ENCODE measurements at places on chromosomes 6 and 20. TPM values are rescaled to one million over a fixed set of nuclear protein-coding genes. Genes with fewer than 3 reads are reported as not detected.

The HLA-DRB1 gene
- 14.3 TPM for total RNA-seq

DNA sequence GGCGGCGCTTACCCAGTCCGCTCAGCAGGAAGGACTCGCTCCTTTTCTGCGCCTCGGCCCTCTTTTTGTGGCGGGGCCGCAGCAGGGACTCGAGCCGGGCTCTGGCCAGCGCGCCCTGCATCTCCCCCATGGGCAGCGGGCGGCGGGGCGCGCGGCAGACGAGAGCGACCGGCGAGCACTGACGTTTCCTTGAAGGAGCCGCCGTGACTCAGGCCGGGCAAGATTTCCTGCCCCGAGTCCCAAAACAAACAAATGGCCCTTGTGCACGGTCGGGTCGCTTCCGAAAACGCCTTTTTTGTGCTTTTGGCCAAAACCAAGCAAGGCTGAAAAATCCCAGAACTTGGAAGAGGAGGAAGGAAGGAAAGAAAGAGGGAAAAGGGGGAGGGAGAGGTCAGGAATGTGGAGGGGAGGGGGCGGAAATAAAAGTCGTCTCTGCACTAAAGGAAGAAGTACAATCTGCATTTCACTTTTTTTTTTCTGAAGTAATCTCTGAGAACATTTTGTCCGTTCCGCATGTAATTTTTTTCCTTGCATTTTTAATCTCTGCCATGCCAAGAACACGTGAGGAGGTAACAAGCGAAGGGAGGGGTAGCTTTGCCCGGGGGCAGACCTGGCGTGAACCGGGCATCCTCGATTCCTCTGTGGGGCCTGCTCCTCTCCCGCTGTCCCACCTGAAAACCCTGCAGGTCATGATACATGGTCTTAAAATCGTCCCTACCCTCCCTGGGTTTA is 123.3 kb upstream of the SLC2A12 start:
- DNase-seq: peak; percentile 63

The KHDC3L gene
- not detected for total RNA-seq

DNA sequence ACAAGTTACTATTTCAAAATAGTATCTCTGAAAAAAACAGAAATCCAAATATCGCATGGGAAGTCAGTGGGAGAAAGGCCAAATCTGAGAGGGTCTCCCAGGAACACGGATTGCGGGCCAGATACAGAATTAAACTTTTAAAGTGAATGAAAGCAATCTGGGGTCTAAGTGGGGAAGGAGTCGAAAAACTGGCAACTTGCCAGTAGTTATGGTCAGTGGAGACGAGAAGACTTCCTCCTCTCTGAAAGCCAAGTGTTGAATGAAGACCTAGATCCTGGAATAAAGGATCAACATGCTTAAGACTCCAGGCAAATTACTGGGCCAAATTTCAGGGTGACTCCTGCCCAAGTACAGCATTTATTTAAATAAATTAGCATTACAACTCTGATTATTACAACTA is 123.6 kb downstream of the BFSP1 start:
- DNase-seq: no peak

- no peak for DNase-seq
Observed at GRCh38 chr6:4240148-4240547, 104.8 kb upstream of the ECI2 start.

DNA sequence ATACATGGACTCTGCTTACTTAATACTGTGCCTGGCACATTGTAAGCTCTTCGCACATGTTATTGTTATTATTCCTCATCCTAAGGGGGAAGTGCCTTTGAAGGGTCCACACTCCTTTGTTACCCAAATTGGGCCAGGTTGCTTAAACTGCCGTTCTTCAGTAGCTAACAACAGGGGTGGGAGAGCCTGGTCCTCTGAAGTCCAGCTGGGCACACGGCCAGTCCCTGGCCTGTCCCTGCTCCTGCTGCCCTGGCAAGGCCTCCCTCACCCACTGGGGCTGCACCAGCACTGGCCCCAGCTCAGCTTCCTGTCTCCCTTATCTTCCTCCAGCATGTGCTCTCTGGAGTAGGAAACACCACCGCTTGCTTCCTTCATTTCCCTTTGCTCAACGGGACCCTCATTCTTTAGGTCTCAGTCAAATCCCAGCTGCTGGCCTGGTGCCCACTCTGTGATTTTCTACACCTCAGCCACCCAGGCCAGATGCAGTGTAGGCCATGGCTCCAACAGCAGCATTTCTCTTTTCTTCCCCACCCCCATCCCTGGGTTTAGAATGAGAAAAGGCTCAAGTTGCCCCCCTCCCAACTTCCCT is 5.5 kb upstream of the PROCR start:
- no peak for DNase-seq

- no peak for DNase-seq
Observed at GRCh38 chr6:90048206-90048967, 154.1 kb downstream of the GJA10 start.

GRCh38 chr20:36717657-36718056 is 28.2 kb downstream of the NDRG3 start:
- DNase-seq: peak; percentile 8

DNA sequence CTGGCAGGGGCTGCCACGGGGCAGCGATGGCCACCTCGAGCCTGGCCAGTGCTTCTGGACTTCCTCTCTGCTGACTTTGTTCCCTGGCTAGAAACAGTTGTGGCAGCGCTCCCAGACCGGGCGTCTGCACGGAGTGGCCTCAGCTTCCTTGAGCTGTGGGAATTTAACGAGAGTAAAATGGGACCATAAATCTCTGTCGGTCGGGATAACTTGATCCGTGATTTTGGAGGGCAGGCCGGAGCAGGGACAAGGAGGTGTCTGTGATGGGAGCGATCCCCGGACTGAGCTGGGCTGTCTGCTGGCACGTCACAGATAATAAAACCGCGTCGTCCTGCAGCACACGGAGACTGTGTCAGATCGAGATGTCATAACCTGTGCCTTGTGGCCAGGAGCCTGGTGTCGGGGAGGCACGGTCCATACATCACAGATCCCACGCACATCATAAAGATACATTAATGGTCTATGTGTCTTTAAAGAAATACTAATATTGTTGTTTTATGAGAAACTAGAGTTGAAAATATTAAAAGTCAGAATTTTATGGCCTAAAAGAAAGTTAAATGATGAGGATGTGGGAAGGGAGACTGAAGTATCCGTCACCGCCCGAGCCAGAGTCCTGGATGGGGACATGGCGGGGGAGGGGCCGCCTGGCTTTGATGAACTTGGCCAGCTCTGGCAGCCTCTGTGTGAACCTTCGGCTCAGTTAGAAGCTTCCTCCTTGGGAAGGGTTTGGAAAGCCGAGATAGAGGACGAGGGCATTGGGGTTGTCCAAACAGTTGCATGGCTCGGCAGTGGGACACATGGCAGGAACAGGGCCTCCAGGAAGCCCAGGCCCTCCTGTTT is 6.5 kb upstream of the RBBP8NL start:
- DNase-seq: peak; percentile 53

GRCh38 chr20:57653910-57654309 is 33.7 kb upstream of the ZBP1 start:
- no peak for DNase-seq

DNA sequence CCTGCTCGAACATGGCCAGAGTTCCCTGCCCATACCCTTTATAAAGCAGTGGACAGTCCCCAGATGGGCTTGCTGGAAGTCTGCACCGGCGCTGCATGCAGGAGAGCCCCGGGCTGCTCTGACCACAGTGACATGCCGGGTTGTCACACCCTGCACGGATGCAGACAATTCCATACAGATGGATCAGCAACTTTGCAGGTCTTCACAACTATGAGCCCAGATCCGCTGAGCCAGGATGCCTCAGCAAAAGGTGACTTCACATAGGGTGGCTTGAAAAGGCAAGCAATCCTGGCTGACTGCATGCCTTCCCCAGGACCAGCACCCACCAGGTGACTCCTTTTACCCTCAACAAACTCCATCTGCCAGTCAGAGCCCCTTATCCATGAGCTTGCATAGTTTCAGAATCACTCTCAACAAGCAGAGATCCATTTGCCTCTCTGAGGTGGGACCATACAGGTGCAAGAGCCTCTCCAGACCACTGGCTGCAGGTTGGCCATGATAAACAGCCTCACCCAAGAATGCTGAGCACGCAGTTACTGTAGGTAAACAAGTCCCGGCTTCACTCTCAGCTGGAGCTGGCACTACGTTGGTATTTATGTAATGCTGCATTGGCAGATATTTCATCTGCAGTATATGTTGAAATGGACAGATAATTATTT is 183.0 kb upstream of the QKI start:
- DNase-seq: no peak

- DNase-seq: no peak
Observed at GRCh38 chr6:90478278-90478677, 108.6 kb downstream of the MAP3K7 start.

DNA sequence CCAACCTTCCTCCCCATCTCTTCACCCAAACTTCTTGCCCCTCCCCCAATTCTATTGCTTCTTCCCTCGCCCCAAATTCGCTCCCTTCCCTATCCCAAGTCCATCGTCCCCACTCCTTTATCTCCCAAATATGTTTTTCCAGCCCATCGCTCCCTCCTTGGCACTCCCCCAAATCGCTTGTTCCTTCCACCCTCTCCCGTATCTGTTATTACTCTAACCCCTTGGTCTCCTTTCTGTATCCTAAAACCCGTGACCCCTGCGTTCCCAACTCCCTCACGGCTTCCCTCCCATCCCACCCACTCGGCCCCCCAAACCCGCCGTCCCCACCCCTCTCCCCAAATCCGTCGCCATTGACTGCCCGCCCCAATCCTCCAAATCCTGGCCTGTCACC is 584 bp downstream of the MTCH1 start:
- no peak for DNase-seq

- no peak for DNase-seq
Observed at GRCh38 chr20:9506964-9507369, 7.4 kb upstream of the LAMP5 start.

DNA sequence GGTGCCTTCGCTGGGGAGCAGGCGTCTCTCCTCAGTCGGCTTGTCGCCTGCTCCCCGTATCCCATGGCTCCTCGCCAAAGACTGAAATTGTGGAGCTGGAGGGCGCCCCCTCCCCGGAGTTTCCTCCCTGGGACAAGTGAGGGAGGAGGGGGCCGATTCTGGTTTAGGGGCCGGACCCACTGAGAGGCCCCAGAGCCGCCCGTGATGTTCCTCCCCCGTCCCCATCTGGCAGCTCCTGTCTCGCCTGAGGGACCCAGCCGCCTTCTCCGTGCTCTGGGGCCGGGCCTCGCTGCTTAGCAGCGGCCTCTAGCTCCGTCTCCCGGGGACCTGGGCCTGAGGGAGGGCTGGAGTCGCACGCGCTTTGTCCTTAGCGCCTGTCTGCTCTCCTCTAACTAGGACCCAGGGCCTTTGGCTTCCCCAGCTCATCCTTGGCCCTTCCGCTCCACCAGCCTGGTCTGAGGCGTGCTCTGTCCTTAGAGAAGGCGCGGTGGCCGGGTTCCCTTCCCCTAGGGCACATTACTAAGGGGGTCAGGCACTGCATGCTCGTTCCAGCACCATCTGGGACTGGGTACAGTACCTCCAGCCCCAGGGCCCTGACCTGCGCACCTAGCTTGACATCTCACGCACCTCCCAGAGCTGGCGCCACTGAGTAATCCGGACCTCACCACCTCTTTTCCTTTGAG is 29.7 kb downstream of the SLC12A5 start:
- no peak for DNase-seq

- DNase-seq: no peak
Observed at GRCh38 chr6:894274-894673, 201.3 kb upstream of the EXOC2 start.

The ADGRG6 gene
- 15.7 TPM for total RNA-seq

GRCh38 chr6:43367245-43367984 is 2.0 kb downstream of the ZNF318 start:
- no peak for DNase-seq

The FUT9 gene
- total RNA-seq: not detected

- no peak for DNase-seq
Observed at GRCh38 chr6:136786658-136787057, 5.6 kb downstream of the MAP3K5 start.

DNA sequence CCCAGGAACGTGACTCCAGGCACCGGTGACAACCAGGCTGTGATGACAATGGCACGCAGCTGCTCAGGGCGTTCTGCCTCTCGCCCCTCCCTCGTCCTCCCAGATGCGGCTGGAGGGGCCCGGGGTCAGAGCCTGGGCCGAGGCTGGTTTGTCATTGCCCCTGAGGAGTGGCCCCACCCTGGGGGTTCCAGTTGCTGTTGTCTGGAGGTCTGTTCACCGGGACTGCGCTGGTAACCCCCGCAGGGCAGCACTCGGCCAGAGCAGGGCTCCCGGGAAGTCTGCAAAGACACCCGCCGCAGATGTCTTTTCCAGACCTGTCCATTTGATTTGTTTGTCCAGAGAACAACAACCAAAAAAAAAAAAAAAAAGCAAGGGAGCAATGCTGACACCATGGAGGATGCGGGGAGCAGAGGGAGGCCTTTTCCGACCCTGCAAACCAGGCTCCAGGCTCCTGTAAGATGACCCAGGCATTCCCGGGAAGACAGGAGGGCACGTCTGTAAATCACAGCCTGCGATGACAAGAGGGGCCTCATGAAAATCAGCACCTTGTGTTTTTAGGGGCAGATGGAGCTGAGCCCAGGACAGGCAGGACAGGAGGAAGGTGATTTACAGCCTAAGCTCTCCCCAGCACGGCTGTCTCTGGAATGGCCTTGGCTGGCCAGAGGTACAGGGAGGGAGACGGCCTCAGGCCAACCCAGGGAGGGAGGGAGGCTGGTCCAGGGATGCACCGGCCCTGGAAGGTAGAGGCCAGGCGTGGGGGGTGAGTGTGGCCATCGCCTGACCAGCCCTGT is 189.3 kb downstream of the ERMARD start:
- no peak for DNase-seq

The FKBP5 gene
- 273 TPM for total RNA-seq

GRCh38 chr20:17956099-17956685 is 12.4 kb downstream of the SNX5 start:
- DNase-seq: no peak

DNA sequence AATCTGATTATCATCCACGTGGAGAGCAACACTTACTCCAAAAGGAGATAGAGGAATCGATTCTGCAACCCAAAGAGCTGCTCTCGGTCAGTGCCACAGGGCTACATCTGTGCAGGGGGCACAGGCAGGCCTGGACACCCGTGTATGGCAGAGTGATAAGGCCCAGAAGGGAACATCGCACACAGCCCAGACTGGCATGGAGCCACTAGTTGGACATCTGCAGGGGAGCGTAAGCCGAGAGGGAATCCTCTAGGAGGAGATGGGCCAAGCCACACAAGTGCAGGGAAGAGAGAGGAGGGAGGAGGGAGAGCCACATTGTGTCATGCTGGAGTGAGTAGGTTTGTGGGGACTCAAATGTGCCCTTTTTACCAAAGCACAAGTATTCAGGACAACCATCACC is 50.4 kb upstream of the ENTPD6 start:
- no peak for DNase-seq

DNA sequence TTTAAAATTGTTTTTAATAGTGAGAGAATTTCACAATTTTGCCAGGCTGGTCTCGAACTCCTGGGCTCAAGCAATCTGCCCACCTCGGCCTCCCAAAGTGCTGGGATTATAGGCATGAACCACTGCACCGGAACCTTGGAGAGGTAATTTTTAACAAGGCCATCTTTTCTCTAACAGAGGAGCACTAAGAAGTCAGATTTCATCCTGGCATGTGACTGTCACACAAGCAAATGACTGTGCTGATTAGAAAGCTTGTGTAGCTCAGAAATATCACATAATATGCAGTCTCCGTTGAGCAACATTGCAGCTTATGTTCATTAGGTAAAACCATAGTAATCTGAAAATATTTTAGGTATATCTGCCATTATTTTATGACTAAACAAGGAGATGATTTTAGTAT is 156.0 kb downstream of the CCDC170 start:
- no peak for DNase-seq
